MV-4-11 (cell line): ENCODE measurements at places on chromosomes 2 and 18.
A peak's percentile ranks its signal among the peaks of the same experiment; 100 is the strongest.

DNA sequence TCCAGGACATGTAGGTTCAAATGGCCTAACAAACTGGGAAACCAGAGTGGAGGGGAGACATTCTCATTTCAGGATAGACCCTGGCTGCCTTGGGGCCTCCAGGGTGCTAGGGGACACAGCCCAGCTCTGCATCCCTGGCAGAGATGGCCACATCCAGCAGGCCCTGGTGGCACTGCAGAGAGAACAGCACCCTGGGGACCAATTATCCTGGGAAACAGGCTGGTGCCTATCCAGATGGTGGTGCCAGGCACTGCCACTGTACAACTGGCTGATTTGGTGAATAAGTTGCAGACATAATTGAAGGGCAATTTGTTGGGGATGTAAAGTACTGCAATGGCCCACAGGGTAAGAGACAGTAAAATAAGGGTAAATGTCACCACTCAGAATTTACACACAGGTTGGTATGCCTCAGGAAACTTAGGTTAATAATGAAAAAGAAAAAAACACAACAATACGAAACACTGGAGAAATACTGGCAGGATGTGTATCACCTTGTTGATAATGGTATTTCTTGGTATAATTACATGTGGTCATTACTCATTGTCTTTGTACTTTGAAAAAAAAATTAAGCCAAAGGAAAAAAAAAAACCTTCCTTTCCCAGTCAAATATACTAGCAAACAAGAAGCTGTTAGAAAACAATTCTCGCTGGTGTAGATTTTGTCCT lies 12.8 kb upstream of the SFTPB start:
- no peak for DNase-seq

DNA sequence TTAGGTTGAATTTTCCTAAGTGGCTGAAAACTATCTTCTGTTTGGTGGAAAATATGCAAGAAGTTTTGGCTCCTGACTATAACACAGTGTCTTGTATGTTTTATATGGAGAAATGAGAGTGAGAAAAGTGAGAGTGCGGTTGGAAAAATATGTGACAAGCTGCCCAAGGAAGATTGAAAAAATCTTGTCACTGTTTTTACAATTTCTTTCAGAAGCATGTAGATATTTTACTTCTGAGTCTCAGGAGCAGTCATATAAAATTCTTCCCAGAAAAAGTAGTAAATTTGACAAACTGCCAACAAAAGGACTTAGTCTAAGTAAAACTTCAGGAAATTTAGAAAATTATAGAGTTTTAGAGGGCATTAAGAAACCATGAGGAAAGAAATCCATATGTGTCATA lies 19.4 kb upstream of the RMND5A start:
- DNase-seq: no peak

DNA sequence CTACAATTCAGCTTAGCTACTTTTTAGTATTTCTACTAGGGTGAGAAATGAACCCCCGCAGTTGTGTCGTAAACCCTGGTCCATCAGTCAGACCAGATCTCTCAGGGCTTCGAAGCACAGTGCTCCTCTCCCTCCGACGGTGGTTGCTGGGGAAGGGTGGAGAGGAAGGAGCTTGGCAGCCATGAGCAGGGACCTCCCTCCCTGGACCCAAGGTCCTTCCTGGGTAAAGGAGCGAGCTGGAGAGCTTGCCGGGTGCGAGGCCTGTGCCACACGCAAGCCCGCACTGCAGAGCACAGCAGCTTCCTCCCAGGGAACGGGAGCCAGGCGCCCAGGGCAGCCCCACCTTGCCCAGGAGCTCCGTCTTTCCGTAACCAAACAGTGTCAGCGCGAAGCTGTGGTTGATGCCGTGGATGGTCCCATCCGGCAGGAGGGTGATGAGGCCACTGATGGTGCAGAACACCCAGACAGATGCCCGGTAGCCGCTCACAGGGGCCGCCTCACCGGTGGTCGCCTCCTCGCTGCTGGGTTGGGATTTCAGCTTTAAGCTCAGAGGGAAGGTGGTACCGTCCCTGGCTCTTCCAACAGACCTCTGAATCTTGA lies 12.5 kb downstream of the PASK start:
- no peak for DNase-seq

- no peak for DNase-seq
Observed at GRCh38 chr18:9446839-9447238, 28.5 kb upstream of the RALBP1 start.

- no peak for DNase-seq
Observed at GRCh38 chr2:3338340-3338739, 39.3 kb downstream of the EIPR1 start.

GRCh38 chr2:119113489-119113770 lies 45.1 kb downstream of the C1QL2 start:
- DNase-seq: no peak

GRCh38 chr2:239143858-239144712 lies 256.7 kb downstream of the HDAC4 start:
- DNase-seq: peak; percentile 10

DNA sequence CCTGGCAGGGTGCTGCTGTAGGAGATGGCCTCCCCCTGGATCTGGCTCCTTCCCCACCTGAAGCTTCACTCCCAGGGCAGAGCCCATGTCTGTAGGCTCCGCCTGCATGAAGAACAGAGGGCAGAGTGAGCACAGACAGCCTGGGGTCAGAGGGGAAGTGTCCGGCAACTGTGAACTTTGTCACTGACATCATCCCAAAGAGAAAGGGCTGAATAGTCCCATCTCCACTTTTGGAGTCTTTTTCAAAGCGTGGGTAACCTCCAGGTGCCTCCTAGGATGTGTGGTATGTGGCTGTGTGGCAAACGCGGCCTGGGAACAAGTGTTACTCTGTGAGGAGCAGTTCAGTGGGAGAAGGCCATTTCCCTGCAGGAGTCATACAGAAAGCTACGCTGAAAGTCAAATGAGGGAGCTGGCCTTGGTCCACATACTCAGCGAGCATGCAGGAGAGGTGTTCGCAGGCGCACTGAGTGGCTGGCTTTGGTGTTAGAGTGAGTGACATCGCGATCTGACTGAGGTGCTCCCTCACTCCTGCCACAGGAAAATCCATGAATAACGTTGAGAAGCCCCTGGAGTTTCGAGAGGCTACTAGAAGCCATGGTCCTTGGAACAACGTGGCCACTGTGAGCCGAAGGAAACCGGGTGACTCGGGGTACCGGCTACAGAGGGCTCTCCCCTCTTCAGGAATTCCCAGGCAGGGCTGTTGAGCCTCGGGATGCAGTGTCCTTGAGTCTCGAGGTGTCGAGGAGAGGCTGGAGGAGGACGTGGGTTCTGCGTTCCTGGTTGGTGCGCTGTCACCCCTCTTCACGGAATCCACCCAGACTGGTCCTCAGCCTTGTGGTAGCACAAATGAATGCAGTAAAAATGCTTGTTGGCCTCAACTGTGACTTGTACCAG lies 54.7 kb downstream of the CABLES1 start:
- DNase-seq: no peak

- DNase-seq: no peak
Observed at GRCh38 chr2:43454791-43455190, 141.0 kb downstream of the THADA start.

DNA sequence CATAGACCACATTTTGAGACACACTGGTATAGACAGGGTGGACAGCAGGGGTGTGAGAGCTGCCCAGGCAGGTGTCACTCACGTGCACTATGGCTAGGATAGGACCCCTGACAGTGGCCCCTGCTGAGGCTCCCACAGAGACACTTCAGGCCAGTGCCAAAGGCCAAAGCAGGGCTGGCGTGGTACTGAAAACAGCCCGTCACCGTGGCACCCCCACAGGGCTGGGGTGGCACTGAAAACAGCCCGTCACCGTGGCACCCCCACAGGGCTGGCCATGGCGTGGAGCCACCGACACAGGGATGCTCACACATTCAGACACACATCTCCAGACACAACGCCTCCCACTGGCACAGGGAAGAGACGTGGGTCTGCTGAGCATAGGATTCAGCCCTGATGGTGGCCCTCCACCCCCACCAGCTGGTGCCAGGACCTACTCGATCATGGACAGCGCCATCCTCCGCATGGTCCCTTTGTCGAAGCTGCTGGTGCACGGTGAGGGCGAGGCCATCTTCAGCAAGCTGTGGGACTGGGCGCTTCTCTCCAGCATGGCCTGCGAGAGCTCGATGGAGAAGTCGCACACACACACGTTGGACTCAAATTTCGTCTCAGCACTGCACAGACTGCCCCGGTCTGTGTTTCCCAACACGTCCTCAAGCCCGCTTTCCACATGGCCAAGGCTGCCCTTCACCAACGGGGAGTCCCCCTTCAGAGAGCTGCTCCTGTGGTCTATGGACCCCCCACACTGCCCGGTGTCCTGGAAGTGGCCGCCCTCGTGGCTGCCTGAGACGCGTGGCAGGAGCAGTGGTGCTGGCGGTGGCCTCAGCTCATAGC lies 34.1 kb downstream of the ANKMY1 start:
- no peak for DNase-seq

DNA sequence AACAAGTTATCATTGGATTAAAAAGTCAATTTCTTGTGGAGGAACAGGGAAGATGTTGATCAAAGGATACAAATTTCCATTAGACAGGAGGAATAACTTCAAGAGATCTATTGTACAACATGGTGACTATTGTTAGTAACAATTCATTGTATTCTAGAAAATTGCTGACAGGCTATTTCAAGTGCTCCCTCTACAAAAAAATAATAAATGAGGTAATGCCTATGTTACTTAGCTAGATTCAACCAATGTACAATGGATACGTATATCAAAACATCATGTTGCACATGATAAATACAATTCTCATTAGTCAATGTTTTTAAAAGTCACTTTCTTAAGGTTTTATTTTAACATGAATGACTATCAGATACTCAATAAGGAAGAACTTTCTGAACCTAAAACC lies 33.5 kb downstream of the TFCP2L1 start:
- DNase-seq: no peak

GRCh38 chr2:225192869-225193268 lies 150.6 kb upstream of the DOCK10 start:
- no peak for DNase-seq

GRCh38 chr2:240624950-240625621 lies at the start of gene GPR35:
GPR35 (plus strand) TSS chr2:240625480; CDS start chr2:240629953, 4,473 bp downstream.
- peak; percentile 96 for DNase-seq

GRCh38 chr2:236262238-236262637 lies 2.0 kb downstream of the ASB18 start:
- DNase-seq: no peak

- peak; percentile 46 for DNase-seq
Observed at GRCh38 chr2:34003795-34004194, 404.7 kb upstream of the FAM98A start.

DNA sequence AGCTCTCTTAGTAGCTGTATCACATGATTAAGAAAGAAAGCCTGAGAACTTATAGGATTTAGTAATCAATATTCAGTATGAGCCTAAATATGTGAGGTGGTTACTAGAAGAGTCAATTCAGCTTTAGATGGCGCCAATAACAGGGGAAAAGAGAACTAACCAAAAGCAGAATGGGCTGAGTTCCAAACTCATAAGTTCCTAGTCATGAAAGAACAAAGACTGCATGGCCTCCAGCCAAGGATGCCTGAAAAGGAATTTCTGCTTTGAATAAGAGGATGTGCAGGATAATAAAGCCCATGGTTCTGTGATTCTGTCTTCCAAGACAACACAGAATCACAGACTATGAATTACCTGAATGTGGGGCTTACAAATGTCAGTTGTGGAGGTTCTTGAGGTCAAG lies 196.5 kb downstream of the SATB2 start:
- no peak for DNase-seq

GRCh38 chr2:109447776-109448175 lies 166.0 kb downstream of the SEPTIN10 start:
- no peak for DNase-seq

GRCh38 chr2:182897137-182897536 lies 30.7 kb upstream of the FRZB start:
- DNase-seq: no peak

DNA sequence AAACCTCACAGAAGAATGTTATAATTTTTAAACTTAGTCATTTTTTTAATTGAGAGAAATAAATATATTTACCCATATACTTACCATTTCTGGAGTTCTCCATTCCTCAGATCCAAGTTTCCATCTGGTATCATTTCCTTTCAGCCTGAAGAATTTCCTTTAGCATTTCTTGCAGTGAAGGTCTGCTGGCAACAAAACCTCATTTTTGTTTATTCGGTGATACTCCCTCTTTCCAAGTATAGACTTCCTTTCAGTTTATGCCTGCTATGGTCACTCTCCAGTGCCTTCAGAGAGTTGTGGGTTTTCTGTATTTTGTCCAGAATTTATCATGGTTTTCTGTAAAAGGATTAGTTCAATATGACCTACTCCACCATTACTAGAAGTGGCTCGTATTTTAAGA lies 17.0 kb downstream of the WDPCP start:
- DNase-seq: no peak

DNA sequence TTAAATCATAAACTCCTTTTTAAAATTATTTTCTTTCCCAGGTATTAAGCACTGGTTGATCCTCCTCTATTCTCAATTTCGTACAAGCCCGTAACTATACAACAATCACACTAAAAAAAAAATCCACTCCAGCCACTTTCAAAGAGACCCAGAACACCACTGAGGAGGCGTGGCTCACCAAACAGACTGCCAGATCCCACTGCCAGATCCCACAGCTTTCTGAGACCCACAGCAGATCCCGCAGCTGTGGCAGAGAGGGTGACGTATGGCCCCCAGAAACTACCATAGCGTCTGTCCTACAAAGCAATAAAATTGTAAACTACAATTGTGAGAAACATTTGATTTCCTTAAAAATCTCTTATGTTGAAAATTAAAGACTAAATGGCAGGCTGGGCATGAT lies 230.7 kb upstream of the PXDN start:
- DNase-seq: no peak

DNA sequence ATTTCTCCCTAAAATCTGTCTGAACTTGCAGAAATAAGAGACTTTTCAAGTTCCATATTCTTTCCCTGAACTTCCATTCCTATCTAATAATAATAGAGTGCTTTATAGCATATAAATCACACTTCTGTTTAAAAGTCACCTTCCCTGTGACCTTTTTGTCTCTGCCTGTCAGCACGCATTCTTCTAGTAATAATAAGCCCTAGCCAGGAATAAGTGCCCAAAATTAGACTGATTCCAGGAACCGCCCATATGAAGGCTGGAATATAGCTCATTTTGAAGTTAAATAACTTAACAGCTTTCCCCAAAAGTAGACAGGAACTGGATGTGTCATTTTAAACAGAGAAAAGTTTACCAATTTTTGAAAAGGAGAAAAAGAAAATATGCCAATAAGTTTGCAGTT lies 576.5 kb downstream of the EPHA4 start:
- DNase-seq: no peak

GRCh38 chr2:150075831-150076230 lies 411.6 kb downstream of the RND3 start:
- DNase-seq: no peak

- no peak for DNase-seq
Observed at GRCh38 chr18:46406539-46406932, 250.5 kb downstream of the LOXHD1 start.

DNA sequence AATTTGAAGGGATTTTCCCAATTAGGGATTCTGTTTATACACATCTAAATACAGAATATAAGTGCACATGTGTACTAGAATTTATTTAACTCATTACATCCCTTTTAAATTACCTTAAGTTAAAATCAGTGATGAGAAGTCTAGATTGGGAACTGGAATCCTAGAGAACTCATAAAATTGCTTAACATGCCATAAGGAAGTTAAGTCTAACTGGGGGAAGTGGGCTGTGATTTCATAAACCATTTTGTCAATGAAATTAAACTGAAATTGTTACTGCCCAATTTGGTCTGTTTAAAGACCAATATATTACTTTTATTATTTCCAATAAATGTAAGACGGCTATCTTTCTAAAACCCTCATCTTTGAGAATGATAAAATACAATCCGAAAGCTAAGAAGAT lies 72.3 kb upstream of the CD226 start:
- DNase-seq: no peak

GRCh38 chr2:151853070-151853758 lies 25.0 kb upstream of the ARL5A start:
- DNase-seq: no peak
